ENCODE measurements at places on chromosomes 16 and 17. TPM values are rescaled to one million over a fixed set of nuclear protein-coding genes. Genes with fewer than 3 reads are reported as not detected.

The PRSS27 gene
- not detected for total RNA-seq

The RHOT2 gene
- total RNA-seq = 38.5 TPM

GRCh38 chr16:78515421-78515820, 416.0 kb downstream of the WWOX start:
- DNase-seq = no peak

GRCh38 chr16:11162586-11163268, 93.3 kb downstream of the SOCS1 start:
- DNase-seq = no peak

The PHAF1 gene
- 18.7 TPM for total RNA-seq

All from M059J (cell line).